Stimulated activated CD8-positive, alpha-beta memory T cell treated with anti-CD3 and anti-CD28 coated beads, Interleukin-7, amount 100 ng/mL, for 1 hour (primary cell): ENCODE measurements at places on chromosomes 1 and 21.

GRCh38 chr1:24705260-24706073, 39.8 kb upstream of the CLIC4 start:
- no peak for DNase-seq

DNA sequence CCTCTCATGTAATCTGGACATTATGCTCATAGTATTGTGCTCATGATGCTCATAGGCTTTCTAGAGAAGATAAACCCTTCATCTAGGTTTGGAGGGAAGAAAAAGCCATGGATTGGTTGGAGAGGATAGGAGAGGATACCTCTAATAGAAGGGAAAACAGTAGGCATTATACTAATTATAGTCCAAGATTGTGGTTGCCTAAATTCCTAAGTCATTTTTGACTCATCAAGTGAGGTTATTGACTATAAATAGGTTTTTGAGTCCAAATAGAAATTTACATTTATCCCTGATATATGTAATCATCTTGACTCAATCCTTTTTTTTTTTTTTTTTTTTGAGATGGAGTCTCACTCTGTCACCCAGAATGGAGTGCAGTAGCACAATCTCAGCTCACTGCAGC, 5.0 kb downstream of the SYT11 start:
- no peak for DNase-seq

GRCh38 chr1:178093951-178094738, at the start of gene RASAL2:
Gene RASAL2, plus strand, starts transcription at chr1:178094104. Its CDS starts 389 bp downstream, at chr1:178094493.
- no peak for DNase-seq

- DNase-seq, result no peak
These were observed 573 bp downstream of the TMEM234 start for GRCh38 chr1:32221581-32221979.

DNA sequence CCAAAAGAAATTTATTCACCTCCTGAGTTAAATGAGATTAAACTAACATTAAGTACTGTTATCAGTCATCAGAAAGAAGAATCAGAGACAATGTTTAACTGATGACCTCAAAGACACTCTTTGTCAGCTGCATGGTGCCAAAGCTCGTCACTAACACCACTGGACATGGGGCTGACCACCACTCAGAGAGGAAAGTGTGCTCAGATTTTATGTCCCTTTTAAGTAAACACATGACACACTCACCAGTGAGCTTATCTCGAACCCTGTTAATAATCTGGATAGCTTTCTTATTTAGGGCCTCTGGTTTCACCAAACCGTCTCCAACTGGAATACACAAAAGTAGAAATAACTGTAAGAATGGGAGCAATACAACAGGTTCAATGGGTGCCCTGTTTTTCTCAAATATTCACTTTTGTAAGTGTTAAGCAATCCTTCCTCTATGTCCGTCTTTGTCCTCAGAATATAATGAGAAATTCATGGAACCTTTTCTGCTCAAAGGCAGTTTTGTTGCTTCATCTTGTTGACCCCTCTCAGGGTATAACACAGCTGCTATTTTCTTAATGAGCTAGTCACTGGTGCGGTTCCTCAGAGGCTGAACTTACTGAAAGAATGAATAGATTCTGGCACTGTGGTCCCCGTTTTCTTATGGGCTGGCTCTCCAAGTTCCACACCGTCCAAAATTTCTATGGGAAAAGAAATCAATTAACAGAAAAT, 9.5 kb upstream of the EXOSC10 start:
- no peak for DNase-seq

GRCh38 chr21:33374080-33374449, 29.1 kb upstream of the IFNGR2 start:
- no peak for DNase-seq

GRCh38 chr1:228862542-228863505, 127.5 kb downstream of the RHOU start:
- no peak for DNase-seq

GRCh38 chr1:55069280-55069679, 29.9 kb downstream of the PCSK9 start:
- DNase-seq, result no peak

GRCh38 chr1:157399984-157400382, 152.3 kb downstream of the FCRL5 start:
- DNase-seq, result no peak

- DNase-seq, result no peak
These were observed 54.4 kb upstream of the EDN2 start for GRCh38 chr1:41538741-41539417.

- peak; percentile 72 for DNase-seq
These were observed 12.3 kb downstream of the CLCNKB start for GRCh38 chr1:16055613-16056520.

- DNase-seq, result no peak
These were observed 7.5 kb upstream of the FNDC5 start for GRCh38 chr1:32878183-32878582.

GRCh38 chr1:81650776-81651175, 150.0 kb upstream of the ADGRL2 start:
- DNase-seq, result no peak

DNA sequence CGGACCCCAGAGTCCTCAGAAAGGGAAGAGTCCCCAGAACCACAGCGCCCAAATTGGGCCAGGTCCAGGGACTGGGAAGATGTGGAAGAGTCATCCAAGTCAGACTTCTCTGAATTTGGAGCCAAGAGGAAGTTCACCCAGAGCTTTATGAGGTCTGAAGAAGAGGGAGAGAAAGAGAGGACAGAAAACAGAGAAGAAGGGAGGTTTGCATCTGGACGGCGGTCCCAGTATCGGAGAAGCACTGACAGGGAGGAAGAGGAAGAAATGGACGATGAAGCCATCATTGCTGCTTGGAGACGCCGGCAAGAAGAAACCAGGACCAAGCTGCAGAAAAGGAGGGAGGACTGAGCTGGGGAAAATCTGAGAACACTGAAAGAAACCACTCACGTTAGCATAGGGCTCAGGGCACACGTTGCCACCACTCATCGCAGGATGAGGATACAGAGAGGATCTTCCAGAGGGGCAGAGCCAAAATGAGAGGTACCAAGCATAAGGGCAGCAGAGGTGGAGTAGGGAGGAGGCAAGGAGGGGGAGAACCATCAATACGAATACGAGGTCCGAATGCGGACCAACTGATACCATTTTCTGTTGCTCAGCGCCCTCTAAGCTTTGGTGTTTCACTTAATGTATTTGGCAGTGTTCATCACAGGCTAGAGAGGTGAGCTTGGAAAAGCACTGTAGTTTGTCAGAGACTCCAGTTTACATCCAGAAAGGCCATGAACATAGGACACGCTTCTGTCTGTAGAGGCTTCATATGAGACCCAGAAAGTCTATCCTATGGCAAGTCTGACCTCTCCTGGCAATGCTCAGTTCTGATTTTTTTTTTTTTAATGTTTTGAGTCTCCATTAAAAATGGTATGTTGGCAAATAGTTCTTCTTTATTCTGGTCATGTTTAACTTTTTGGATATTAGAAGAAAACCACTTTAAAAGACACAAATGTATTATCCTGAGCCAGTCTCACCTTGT, 34.7 kb downstream of the STYXL2 start:
- DNase-seq, result no peak

GRCh38 chr1:199310708-199311107, 671.9 kb downstream of the PTPRC start:
- no peak for DNase-seq

GRCh38 chr1:225806249-225806648, 3.7 kb upstream of the EPHX1 start:
- no peak for DNase-seq

GRCh38 chr1:231241750-231242149, 738 bp downstream of the GNPAT start:
- no peak for DNase-seq

- no peak for DNase-seq
These were observed 1.1 kb downstream of the SYNC start for GRCh38 chr1:32701421-32701911.

GRCh38 chr21:22804151-22804550, 1805.9 kb downstream of the NCAM2 start:
- no peak for DNase-seq

DNA sequence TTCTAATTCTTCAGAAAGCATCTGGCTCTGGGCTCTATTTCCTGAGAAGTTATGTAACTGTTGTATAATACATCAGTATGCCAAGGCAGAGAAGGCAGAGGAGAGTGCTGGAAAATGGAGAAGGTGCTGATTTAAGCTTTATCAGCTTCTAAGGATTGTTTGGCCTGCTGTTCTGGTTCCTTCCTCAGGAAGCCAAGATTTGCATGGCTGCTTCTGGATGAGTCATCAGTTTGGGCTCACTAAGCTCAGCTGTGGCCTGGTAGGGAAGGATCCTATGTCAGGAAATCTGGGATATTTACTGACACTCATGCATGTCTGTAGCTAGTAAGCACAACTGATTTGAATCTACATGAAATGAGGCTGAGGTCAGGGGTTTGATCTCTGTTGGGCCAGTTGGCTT, 73.2 kb upstream of the ADGRL4 start:
- DNase-seq, result no peak
